ENCODE measurements at places on chromosomes 1 and 21. TPM values are rescaled to one million over a fixed set of nuclear protein-coding genes. Genes with fewer than 3 reads are reported as not detected.

The PUM1 gene
- total RNA-seq: 42.4 TPM

The AMY2A gene
- not detected for total RNA-seq

The ADORA1 gene
- 12.3 TPM for total RNA-seq

The AVPR1B gene
- total RNA-seq: not detected

The LCE1E gene
- not detected for total RNA-seq

The SRGAP2B gene
- total RNA-seq: 40.8 TPM

The CRNN gene
- total RNA-seq: not detected

The TSPEAR gene
- not detected for total RNA-seq

The PLEKHA6 gene
- total RNA-seq: 10.4 TPM

The TP73 gene
- not detected for total RNA-seq
